ENCODE measurements at places on chromosomes 2 and 18.

DNA sequence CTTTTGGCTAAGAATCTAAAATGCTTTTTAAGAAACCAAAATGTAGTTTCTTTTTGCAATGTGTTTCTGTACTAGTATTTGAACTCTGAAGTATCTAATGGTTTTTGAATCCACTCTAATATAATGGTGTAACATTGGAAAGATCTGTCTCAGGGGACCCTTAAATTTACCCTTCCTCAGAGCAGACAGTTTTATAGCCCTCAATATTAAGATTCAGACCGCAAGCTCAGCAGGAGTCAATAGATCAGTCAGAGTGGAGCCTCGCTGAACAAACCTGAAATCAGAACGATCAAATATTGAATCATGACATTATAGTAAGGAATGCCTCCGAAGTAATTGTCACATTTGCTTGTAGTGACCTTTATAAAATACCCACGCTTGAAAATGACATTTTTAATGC lies 18.3 kb downstream of the SGPP2 start:
- DNase-seq, result no peak

- DNase-seq, result no peak
These were observed 20.8 kb downstream of the PTPN18 start for GRCh38 chr2:130376433-130377293.

DNA sequence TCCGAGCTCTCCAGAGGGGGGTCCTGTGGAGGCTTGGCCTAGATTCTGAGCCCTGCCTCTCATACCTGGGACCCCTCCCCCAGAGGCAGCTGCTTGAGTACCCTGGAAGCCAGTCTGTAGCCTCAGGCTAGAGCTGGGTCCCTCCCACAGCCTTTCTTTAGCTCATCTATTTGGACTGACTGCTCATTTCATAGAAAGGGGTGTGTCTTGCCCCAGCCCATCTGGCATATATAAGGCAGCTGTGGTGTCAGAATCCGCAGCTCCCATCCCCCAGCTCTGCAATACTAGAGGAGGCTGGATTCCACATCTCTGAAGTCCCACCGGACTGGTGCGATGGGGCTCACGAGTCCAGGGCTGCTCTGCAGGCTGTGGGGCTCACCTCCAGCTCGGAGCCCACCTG lies 26.1 kb downstream of the MPHOSPH10 start:
- DNase-seq, result no peak

- DNase-seq, result peak; percentile 52
These were observed 41.3 kb upstream of the KCNE4 start for GRCh38 chr2:223010641-223011040.

DNA sequence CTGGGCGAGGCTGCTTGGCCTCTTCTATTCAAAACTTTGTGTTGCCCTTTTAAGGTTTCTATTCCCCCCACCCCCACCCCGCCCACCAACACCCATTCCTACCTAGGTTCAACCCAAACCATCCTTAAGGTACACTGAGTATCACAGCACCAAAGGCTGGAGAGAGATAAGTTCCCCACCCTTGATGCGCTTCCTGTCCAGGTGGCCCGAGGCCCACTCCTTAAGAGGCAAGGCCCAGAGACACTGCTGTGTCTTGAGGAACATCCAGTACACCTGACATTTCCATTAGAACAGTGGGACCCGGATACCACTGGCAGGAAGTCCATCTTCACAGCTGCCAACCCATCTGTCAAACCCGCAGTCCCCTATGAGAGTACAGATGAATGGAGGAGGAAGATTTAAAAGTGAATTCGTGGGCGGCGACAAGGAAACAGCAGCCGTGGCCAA lies 277 bp upstream of the INPP1 start:
- no peak for DNase-seq

- DNase-seq, result no peak
These were observed 288.7 kb upstream of the DSEL start for GRCh38 chr18:67805261-67805660.

DNA sequence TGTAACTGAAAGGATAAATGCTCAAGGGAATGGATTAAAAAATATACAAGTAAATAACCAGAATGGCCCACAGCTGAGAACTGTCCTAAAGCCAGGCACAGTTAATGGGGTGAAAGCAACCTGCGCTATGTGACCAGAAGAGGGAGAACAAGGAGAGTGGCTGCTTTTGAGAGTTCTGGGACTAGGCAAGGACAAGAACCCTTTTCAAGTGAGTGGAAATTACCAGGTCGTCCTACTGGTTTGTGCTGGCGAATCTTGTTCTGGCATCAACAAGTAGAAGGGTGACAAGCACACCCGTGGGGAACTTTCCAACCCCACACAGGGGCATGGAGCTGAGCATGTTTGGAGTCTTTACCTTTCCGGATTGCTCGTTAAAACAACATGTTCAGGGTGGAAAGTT lies 82.8 kb downstream of the TMEM17 start:
- no peak for DNase-seq

- DNase-seq, result no peak
These were observed 403.7 kb downstream of the CCDC85A start for GRCh38 chr2:56587456-56587855.

DNA sequence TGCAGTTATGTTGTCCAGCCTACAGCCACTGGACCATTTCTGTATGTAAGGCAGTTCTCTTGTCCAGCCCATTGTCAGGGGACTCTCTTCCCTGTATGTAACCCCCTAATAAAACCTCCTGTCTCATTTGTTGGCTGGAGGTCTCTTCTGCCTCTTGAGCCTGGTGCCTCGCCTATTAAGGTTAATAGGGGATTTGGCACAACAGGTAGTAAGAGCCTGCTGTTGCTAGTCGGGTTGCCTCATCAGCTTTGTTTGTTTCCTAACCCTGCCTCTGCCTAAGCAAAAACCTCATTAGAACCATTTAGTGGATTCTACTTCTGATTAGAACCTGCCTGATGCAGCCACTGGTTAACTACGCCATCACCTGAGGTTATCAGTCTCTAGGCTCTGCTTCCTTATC lies 62.2 kb upstream of the STPG4 start:
- no peak for DNase-seq

GRCh38 chr2:28662044-28662443 lies 89.6 kb upstream of the PPP1CB start:
- DNase-seq, result no peak

- no peak for DNase-seq
These were observed 2.4 kb downstream of the GLI2 start for GRCh38 chr2:120738117-120738516.

GRCh38 chr2:216082805-216083204 lies 1.1 kb downstream of the TMEM169 start:
- no peak for DNase-seq

GRCh38 chr2:62576276-62576939 lies 70.4 kb upstream of the TMEM17 start:
- DNase-seq, result no peak

DNA sequence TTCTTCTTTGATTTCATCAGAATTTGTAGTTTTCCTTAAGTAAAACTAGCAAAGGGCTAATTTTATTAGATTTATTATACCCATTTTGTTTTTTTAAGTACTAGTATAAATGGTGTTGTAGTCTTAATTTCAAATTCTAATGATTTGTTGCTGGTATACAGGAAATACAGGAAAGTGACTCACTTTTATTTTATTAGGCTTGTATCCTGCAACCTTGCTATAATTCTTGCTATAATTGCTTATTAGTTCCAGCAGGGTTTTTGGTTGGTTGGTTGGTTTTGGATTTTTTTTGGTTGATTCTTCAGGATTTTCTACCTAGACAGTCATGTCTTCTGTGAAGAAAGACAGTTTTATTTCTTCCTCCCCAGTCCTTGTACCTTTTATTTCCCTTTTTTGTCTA lies 110.6 kb upstream of the IL1R2 start:
- DNase-seq, result no peak

DNA sequence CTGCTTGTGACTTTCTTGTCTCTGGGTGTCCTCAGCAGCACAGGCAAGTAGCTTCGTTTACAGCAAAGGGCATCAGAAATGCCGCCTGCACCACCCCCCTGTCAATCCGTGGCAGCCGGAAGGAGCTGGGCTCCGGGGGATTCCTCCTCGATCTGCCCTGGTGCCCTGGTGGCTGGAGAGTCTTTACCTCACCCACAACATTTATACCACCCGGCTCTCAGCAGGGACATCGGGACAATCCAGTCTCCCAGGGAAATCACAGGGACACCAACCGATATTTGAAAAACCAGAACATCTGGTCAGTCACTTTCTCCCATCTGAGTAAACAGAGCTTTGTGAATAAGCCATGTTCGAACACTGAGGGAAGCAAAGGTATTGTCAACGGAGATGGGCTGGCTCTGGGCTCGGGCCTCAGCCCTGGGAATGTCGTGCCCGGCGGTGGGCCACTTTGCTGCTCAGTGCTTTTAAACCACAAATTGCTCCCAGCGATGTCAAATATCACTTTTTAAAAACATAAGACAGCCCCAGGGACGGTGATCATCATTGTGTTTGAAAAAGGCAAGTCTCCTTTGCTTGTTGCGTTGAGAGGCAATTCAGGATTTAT lies 210.0 kb upstream of the SALL3 start:
- DNase-seq, result no peak

- DNase-seq, result peak; percentile 94
These were observed 95.1 kb downstream of the MTCL1 start for GRCh38 chr18:8800445-8800844.

GRCh38 chr2:178496049-178496448 lies 15.8 kb downstream of the PLEKHA3 start:
- no peak for DNase-seq

DNA sequence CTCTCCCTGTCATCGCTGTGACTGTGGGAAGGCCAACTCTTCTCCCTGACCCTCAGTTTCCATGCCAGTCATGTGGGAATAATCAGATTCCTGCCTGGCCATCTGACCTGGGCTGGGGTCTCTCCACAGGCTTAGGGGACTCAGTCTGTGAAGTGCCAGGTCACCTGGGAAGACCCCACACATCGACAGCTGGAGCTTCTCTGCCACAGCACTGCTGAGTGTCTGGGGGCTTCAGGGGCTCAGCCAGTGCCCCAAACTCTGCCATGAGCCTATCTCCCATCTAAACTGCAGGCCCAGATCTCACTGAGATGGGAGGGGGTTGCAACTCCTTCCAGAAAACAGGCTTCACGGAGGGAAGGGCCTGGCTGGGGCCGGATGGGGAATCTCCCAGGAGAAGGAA lies 42.0 kb upstream of the OTOS start:
- no peak for DNase-seq

GRCh38 chr18:60508108-60508507 lies 135.5 kb upstream of the MC4R start:
- no peak for DNase-seq

DNA sequence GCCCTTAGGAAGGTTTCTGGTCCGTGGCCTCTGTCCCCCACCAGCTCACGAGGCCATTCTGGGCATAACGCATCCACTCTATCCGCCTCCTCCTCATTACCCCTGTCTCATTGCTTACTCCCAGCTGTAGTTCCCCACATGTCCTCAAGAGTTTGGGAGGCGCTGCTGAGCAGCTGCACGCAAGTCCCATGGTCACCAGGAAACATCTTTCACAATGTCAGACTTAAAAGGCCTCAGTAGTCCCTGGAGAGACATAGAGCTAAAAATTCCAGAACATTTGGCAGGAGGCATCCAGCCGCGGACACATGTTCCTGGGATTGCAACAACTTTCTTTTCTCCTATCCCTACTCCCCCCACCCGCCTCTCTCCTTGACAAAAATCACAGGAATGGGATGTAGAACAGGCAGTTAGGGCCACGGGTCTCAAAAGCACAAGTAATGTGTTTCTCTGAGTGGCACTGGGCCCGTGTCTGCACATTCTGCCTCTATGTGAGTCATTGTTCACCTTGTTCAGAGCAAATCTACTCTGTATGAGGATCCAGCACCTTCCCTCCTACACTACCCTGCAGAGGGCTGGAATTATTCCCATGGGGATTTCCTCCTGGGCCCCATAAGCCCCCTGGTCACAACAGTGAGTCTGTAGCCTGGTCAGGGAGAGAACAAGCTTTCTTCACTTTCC lies 8.1 kb downstream of the LBH start:
- peak; percentile 52 for DNase-seq

DNA sequence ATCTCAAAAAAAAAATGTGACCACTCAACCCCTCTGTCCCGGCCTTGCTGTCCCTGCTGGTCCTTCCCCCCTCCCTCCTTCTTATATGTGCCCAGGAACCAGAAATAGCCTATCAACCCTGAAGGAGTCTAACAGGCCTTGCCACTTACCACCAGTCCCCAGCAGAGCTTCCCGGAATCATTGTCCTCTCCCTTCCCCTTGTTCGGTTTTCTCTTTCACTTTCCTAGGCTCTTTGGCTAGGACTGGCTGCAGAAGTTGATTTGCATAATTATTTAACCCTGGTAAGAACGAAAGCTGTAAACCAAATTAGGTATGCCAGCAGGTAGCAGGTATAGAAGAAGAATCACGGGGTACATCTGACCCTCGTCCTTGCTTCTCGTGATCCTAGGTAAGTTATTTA lies 72.6 kb upstream of the ZNF532 start:
- no peak for DNase-seq

- DNase-seq, result no peak
These were observed 3.7 kb upstream of the EVX2 start for GRCh38 chr2:176087330-176088047.

DNA sequence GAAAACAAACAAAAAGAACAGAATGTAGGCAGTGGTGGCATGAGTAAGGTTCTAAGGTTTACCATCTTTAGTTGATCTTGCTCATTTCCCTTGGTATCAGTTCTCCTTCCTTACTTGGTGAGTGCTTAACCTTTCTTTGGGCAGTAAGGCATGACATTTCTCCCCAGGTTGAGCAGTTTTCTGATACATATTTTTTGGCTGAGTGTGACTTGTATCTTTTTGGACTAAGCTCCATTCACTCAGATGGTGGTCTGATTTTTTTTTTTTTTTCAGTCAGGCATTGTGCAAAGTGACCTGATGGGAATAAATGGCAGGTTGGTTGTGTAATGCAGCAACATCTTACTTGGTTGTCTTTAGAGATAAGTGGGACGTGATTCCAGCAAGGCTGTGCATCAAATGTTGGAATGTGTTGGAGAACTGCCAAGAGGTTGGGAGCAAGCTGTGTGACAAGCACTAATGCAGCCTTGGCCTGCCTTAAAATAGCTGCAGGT lies 15.1 kb downstream of the SPTBN1 start:
- peak; percentile 84 for DNase-seq

GRCh38 chr2:76584474-76584873 lies 873.8 kb upstream of the GCFC2 start:
- no peak for DNase-seq

DNA sequence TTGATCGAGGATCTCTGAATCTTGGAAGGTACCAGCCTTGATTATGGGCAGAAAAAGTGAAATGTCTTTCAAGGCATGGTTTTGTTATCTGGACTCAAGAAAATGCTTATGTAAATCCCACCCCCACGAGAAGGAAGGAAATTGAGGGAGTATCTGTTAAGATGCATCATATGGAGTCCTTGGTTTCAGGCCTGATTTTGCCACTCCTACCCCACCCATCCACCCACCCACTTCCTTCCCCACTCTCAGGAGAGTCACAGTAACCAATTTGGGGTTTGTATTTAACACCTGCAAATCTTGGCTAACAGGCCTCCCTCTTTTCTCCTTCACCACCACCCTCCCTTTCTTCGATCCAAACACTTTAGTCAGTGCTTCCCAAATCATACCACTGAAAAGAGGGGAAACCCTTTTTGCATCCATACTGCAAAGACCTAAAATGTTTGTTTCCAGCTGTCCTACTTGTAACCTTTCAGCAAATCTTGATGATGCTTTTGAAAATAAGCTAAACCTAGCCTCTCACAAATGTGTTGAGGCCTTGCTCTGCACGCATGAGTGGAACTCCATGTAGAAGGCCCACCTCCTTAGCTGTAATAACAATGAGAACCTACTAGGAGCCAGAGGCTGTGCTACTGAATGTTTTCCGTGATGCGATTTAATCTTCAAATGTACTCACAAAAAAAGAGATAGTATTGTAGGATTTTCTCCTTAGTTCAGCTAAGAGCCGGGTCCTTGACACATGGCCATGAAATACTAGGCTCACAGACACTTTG lies 34.8 kb downstream of the POU3F3 start:
- no peak for DNase-seq

GRCh38 chr2:238277695-238278094 lies 10.7 kb downstream of the PER2 start:
- DNase-seq, result no peak
